ENCODE measurements at places on chromosomes 5 and 9.
A peak's percentile ranks its signal among the peaks of the same experiment; 100 is the strongest.

DNA sequence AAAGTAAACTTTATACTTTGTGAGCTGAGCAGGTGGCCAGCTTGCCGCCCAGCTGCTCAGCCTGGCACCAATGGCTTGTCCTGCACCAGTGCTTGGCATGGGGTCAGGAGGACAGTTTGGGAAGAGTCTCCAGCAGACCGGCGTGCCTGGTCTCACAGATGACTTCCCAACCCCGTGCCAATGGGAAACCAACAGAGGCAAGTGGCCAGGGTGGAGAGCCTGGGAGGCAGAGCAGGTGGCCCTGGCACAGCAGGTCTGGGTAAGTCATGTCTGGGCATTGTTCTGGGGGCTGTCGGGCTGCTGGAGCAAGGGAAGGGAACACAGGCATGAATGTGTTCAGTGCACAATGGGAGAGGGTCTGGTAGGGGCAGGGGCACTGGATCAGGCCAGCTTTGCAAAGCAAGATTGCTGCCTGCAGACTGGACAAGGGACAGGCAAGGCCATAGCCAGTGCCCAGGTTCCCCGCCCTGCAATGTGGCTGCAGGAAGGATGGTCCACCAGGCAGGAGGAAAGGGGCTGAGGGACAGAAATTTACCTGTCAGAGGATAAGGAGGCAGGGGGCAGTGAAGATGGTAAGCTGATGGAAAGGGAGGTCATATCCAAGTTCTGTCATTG lies 76.2 kb upstream of the ALDH1B1 start:
- DNase-seq: no peak

GRCh38 chr9:84163052-84163650 lies 177.4 kb downstream of the SLC28A3 start:
- peak; percentile 7 for DNase-seq

DNA sequence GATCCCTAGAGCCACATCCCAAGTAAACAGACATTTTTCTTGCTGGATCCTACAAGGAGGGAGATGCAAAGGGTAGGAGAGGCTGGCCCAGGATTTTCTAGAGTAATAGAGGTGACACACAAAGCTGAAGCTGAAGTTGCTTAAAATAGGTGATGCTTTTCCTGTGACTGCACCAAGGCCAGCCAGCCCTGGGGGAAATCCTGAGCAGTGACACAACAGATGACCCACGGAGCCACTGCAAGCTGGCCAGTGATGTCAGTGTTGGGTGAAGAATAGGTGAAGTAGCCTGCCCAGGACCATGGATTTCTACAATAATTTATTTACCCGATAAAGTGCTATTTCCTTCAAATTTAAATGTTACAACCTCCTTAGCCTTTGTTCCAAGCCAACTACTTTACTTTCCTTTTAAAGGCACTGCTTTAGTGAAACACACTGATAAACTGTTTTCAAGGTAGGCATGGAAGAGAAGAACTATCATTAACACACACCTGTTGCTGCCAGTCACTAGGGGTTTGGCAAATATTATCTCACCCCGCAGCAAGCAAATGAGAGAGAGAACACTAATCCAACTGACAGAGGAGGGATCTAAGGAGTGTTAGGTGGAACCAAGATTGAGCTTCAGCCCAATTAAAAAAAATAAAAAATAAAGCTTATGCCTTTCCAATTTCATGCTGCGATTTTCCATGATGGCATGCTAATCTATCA lies 123.5 kb downstream of the CTNND2 start:
- DNase-seq: no peak

- no peak for DNase-seq
These were observed 38.3 kb upstream of the FCN2 start for GRCh38 chr9:134842321-134842720.

DNA sequence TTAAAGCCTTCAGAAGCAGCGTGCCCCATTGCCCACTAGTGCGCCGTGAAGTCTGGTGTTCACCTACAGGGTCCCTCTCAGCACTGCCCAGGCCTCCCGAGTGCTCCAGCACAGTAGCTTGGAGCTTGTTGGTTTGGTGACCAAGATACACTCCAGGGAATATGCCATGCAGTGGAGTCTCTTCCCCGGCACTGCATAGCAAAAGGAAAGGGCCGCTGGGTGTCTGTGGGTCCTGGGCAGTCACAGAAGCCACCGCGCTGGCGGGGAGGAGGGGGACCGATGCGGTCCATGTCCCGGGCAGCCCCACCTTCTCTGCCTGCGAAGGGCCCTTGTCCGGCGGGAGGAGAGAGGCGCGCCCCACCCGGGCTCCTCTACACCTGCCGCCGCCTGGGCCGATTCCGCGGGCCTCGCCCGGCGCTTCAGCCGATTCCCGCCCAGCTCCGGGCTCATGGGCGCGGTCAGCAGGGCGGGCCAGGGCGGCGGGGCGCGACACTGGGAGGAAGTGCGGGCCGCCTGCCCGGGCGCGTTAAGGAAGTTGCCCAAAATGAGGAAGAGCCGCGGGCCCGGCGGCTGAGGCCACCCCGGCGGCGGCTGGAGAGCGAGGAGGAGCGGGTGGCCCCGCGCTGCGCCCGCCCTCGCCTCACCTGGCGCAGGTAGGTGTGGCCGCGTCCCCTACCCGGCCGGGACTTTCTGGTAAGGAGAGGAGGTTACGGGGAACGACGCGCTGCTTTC lies at the start of gene SYK:
Gene SYK, plus strand, starts transcription at position 579 of the 732 bp plus-strand sequence. CDS start 42,080 bp downstream, outside the sequence.
- no peak for DNase-seq

DNA sequence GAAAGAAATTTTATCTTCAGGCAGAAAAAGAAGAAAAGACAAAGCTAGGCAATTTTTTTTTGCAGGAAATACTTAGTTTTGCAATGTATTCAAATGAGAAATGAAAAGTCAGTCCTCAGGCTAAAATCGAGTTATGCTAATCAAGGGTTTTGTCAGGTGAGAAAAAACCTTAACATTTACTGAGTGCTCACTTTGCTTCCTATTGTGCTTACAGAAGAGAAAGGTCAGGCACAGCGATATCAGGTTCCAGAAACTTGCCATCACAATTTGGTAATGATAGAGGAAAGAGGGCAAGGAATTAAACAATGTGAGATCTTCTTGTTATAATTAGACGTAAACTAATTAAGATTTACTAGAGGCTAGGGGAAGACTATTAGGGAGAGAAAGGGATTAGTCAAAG lies 431.7 kb upstream of the CTNND2 start:
- DNase-seq: no peak

GRCh38 chr9:137240841-137241489 lies at the start of gene TUBB4B:
TSS of gene TUBB4B (plus strand) at chr9:137241287. CDS start at chr9:137241361, 74 bp downstream.
- DNase-seq: peak; percentile 100

GRCh38 chr5:109945097-109945678 lies 255.5 kb downstream of the MAN2A1 start:
- no peak for DNase-seq
